ENCODE measurements at places on chromosomes 12 and 14. TPM values are rescaled to one million over a fixed set of nuclear protein-coding genes. Genes with fewer than 3 reads are reported as not detected.

GRCh38 chr14:52304248-52304904, 9.7 kb upstream of the PTGER2 start:
- DNase-seq: no peak

The FAM90A1 gene
- total RNA-seq: not detected

DNA sequence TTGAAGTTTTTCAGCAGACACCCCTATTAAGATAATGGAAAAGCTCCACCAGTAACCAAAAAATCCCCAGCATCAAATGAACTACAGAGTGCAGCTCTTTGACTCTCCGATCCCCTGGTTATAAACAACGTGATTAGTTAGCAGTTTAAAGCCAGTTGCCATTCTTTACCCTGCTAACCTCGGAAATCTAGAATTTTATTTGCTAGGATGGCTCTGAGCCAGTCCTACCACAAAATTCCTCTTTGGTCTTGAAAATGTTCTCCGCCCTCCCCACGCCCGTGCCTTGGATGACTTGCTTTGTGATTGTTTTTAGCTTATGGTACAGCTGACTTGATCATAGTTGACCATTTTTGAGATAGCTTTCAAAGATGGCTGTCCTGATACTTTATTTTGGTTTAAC, 1.2 kb downstream of the KLHDC2 start:
- no peak for DNase-seq

The OR10AD1 gene
- not detected for total RNA-seq

- DNase-seq: no peak
Observed at GRCh38 chr12:69056743-69057515, 124.0 kb upstream of the CPM start.

GRCh38 chr14:90678420-90678819, 137.8 kb downstream of the TTC7B start:
- no peak for DNase-seq

The MYH7 gene
- 13,582 TPM for total RNA-seq

- DNase-seq: no peak
Observed at GRCh38 chr12:76895796-76896195, 17.0 kb upstream of the CSRP2 start.

The PTPRB gene
- total RNA-seq: 28.9 TPM

DNA sequence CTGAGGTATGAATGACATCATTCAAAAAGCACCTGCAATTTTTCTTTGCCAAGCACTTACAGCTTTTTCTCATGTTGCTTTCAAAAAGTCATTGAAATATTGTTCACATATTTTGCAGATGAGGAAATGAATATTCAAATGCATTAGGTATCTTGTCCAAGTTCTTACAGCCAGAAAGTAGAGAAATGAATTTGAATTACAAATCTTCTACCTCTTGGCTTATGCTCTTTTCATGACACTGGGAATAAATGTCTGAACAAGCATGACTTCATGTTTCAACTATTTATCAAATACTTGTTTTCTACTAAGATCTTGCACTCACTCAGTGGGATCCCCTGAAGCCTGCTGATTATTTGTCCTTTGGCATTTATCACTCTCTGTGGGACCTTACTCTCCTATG, 267.2 kb upstream of the BTG1 start:
- DNase-seq: no peak

The LLPH gene
- 25.4 TPM for total RNA-seq

The ACOT4 gene
- 0.73 TPM for total RNA-seq

DNA sequence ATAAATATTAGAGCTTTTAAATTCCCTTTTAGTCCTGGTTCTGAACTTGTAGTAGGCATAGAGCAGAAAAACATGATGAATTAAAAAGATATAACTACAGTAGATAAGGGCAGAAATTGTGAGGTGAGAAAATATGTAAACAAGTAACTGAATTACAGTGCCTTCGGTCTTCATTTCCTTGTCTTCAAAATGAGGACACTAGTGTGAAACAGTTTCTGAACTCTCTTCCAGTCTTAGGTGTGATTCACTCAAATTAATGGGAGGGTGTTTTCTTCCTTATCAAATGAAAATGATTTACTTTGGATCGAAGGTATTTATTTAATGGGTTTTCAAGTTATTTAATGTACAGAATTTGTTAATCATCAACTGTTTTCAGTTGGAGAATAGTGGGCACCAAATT, 1.5 kb downstream of the FGD4 start:
- DNase-seq: no peak

The SYT10 gene
- not detected for total RNA-seq

GRCh38 chr14:104113631-104114420, 24.6 kb upstream of the KIF26A start:
- peak; percentile 66 for DNase-seq

- DNase-seq: no peak
Observed at GRCh38 chr12:51687177-51687576, 96.1 kb downstream of the SCN8A start.
